ENCODE measurements at places on chromosomes 2 and 18. TPM values are rescaled to one million over a fixed set of nuclear protein-coding genes. Genes with fewer than 3 reads are reported as not detected.

DNA sequence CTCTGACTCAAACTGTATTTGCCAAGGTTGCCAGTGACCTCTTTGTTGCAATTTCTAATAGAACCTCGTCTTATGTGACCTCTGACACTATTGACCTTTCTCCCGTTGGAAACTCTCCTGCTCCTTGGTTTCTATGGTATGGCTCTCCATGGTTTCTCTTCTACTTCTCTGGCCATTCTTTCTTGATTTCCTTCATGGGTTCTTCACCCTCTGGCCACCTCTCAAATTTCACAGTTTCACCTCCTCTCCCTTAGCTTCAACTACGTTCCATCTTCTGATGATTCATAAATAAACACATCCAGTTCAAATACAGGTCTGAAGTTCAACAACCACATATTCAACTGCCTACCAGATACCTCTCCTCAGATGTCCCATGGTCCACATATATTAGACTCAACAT, 109.5 kb downstream of the CACNB4 start:
- no peak for DNase-seq
- H3K27me3 ChIP-seq = no peaks in the 10 kb centered on the region
- H3K4me1 ChIP-seq = no peaks in the 10 kb centered on the region
- no peak overlapping the region for H3K4me3 ChIP-seq
- H3K36me3 ChIP-seq = no peaks in the 10 kb centered on the region

Gene NYAP2
- total RNA-seq = 1.1 TPM

DNA sequence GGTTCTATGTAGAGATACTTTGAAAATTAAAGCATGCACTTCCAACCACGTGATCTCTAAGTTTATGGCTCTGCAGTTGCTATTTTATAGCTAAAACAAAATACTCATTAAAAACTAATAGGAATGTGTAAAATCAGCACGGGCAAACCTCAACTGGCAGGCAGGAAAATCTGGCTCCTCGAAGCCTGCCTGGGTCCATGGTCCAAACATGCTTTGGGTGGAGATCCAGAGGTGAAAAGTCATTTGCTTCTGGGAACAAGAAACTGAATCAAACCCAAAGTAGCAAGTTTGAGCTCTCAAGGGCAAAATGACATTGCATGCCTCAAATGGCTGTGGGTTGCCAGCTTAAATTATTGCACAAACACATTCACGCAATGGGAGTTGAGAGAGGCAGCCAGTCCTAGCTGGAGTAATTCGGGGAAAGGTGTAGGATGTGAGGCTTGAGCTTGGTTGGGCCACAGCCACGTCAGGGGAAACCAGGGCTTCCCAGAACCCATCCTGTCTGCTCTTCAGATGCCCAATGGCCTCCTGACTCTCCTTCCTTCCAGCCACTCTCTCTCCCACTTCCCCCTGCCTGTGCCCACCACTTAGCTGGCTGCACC, 75.2 kb upstream of the LCLAT1 start:
- no peaks in the 10 kb centered on the region for H3K27me3 ChIP-seq
- no peak overlapping the region for H3K27ac ChIP-seq
- DNase-seq = no peak
- no peak overlapping the region for H3K4me3 ChIP-seq

Gene FAM237A
- total RNA-seq = not detected

GRCh38 chr2:3079466-3079865, 298.2 kb downstream of the EIPR1 start:
- no peak for DNase-seq
- H3K27ac ChIP-seq = no peak overlapping the region
- H3K4me3 ChIP-seq = no peak overlapping the region
- H3K36me3 ChIP-seq = no peaks in the 10 kb centered on the region
- no peaks in the 10 kb centered on the region for H3K27me3 ChIP-seq
- H3K4me1 ChIP-seq = no peaks in the 10 kb centered on the region

DNA sequence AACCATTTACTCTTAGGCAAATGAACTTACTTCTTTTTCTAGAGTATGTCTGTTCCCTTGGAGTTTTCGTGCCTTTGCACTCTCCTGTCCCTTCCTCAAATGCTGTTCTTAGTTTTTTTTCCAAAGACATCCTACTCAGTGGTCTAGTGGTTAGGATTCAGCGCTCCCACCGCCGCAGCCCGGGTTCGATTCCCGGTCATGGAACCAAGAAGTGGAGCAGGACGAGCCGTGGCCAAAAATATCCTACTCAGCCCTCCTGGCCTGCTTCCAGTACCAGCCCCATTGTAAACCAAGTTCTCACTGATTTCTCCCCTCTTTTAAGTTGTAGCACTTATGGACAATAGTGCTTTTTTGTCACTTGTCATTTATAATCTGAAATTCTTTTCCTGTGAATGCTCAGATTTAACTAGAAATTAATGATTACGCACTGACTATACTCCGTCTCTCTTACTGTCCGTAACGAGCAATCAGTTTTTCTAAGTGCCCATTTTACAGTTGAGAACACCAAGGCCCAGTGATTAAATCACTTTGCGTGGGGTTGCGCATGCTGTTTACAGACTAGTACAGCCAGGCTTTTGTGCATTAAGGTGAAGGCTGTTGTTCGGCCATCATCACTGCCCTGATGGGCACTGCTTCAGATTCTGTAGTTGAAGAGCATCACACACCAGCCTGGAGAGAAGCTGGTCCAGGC, 17.9 kb downstream of the GREB1 start:
- H3K4me1 ChIP-seq = no peaks in the 10 kb centered on the region
- H3K36me3 ChIP-seq = no peaks in the 10 kb centered on the region
- no peak overlapping the region for H3K4me3 ChIP-seq
- no peak overlapping the region for H3K27ac ChIP-seq
- H3K27me3 ChIP-seq = peaks cover 17% of the 10 kb centered on the region
- DNase-seq = no peak

Gene RBM44
- 0.59 TPM for total RNA-seq

DNA sequence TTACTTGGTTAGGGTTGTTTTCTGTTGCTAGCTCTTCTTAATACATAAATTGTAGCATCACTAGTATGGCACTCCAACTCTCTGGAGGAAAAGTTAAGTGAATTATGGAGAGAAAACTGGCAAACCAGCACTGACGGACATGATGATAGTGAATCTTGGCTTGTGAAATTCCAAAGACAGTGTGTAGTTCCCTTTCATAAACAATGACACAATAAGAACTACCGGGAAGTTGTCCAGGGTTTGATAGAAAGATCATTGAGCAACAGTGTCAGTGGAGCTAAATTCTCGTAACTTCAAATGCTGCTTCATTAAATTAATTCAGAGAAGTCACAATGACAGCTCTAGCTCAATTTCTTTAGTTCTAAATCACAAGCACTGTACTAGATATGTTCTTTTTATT, 66.5 kb downstream of the RIT2 start:
- H3K4me1 ChIP-seq = no peaks in the 10 kb centered on the region
- DNase-seq = no peak
- no peak overlapping the region for H3K27ac ChIP-seq
- H3K36me3 ChIP-seq = no peaks in the 10 kb centered on the region
- no peaks in the 10 kb centered on the region for H3K27me3 ChIP-seq
- no peak overlapping the region for H3K4me3 ChIP-seq

Gene SP9
- not detected for total RNA-seq

Gene DARS1
- total RNA-seq = 50.0 TPM

Gene EFR3B
- total RNA-seq = 9.0 TPM

DNA sequence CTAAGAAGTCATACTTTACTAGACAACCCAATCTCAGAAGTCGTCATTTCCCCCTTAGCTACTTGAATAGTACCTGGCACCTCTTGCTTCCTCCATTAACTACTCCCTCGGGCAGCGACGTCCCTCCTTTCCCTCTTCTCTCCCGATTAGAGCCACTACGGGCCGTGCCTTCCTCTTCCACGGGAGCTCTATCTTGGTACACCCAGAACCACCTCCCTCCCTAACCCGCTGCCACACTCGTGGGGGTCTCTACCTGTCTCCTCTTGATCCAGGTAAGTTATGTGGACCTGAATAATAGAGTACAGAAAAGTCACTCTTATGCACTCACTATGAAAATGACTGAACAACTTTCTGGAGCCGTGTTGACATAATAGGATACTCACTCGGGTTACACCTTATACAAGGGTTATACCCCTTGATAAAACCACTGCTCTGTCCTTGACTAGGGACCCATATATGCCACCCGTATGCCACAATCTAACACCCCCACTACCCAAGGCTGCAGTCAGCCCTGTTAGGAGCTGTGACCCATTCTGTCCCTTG, 595 bp upstream of the HDHD2 start:
- peak overlapping the region; percentile 74 for H3K4me3 ChIP-seq
- H3K27ac ChIP-seq = peak overlapping the region; percentile 89
- no peaks in the 10 kb centered on the region for H3K27me3 ChIP-seq
- peaks cover 32% of the 10 kb centered on the region for H3K4me1 ChIP-seq

Gene KANSL1L
- total RNA-seq = 34.4 TPM

GRCh38 chr18:13382366-13382953, 163.9 kb downstream of the LDLRAD4 start:
- no peaks in the 10 kb centered on the region for H3K36me3 ChIP-seq
- H3K27me3 ChIP-seq = no peaks in the 10 kb centered on the region
- H3K4me3 ChIP-seq = peak overlapping the region; percentile 37
- H3K4me1 ChIP-seq = peaks cover 41% of the 10 kb centered on the region
- peak; percentile 66 for DNase-seq

GRCh38 chr2:25275575-25275965, 66.2 kb downstream of the DNMT3A start:
- no peaks in the 10 kb centered on the region for H3K27me3 ChIP-seq
- H3K4me3 ChIP-seq = no peak overlapping the region
- no peak for DNase-seq
- H3K4me1 ChIP-seq = peaks cover 69% of the 10 kb centered on the region
- H3K36me3 ChIP-seq = peaks cover 18% of the 10 kb centered on the region
- peak overlapping the region; percentile 78 for H3K27ac ChIP-seq

DNA sequence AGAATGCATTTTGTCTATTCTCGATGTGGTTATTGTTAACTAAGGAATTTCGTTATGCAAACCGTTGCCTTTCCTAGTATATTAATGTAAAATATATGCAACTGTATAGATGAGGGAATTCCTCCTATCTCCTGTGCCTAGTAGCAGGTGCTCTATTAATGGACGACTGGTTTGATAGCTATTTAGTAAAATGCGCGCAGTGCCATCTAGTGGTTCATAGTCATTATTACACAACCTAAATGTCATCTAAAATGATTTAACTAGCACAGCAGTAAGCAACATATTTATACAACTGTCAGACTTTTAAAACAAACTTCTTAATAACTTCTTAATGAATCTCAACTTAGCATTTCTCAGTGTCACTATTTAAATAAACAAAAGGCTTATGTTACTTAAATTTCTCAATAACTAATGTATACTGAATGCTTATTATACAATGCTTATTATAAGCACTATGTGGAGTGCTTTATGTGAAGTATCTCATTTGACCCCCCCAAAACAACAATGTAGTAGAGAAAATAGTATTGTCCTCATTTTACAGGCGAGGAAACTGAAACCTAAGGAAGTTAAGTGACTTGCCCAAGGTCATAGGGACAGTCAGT, 77.9 kb downstream of the DTNA start:
- H3K27me3 ChIP-seq = no peaks in the 10 kb centered on the region
- no peak overlapping the region for H3K4me3 ChIP-seq
- no peaks in the 10 kb centered on the region for H3K36me3 ChIP-seq
- H3K27ac ChIP-seq = no peak overlapping the region

DNA sequence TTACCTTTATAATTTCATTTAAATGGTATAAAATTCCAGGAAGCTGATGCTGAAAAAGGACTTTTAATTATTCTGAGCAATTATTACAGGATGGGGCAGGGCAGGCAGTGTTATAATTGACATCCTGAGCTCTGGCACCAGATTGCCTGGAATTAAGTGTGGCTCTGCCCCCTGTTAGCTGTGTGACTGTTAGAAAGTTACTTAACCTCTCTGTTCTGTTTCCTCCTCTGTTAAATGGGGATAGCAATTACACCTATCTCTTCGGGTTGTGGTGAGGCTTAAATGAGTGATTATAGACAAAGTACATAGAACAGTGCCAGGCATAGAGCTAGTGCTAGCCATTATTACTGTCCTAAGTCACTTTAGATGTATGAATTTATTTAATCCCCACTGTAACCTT, 327.3 kb downstream of the SMAD2 start:
- H3K27ac ChIP-seq = no peak overlapping the region
- H3K27me3 ChIP-seq = no peaks in the 10 kb centered on the region
- no peaks in the 10 kb centered on the region for H3K4me1 ChIP-seq

DNA sequence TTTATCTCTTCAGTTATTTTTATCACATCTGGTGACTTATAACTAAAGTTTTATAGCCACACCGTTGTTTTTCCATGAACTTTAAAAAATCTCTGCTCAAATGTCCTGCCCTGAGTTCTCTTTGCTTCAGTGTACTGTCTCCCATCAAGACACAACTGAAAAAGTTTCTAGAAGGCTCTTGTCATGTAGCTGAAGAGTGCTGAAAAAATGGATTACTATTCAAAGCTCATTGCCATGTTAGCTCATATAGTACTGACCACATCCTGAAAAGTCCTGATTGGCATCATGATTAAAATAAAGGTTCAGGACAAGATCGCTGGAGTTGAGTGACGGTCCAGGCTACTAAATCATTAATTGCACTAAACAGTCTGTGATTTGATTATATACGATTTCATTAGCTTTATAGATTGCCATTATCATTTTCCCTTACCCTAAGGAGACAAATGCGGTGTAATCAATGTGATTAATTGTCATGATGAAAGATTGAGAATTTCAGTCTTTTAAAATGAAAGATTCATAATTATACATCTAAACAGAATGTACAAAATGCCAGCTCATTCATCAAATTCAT, 62.2 kb downstream of the MFSD6 start:
- no peaks in the 10 kb centered on the region for H3K27me3 ChIP-seq
- peaks cover 44% of the 10 kb centered on the region for H3K4me1 ChIP-seq
- H3K4me3 ChIP-seq = no peak overlapping the region
- DNase-seq = no peak

Gene CRYBA2
- total RNA-seq = not detected

GRCh38 chr2:202064881-202065230, 8.2 kb upstream of the KIAA2012 start:
- no peaks in the 10 kb centered on the region for H3K36me3 ChIP-seq
- H3K27me3 ChIP-seq = no peaks in the 10 kb centered on the region
- no peak overlapping the region for H3K4me3 ChIP-seq
- no peak overlapping the region for H3K27ac ChIP-seq
- no peak for DNase-seq
- peaks cover 11% of the 10 kb centered on the region for H3K4me1 ChIP-seq

GRCh38 chr2:169676357-169676756, 17.8 kb downstream of the CFAP210 start:
- no peak overlapping the region for H3K4me3 ChIP-seq
- no peak overlapping the region for H3K27ac ChIP-seq
- no peaks in the 10 kb centered on the region for H3K4me1 ChIP-seq
- no peaks in the 10 kb centered on the region for H3K27me3 ChIP-seq
- DNase-seq = no peak
- H3K36me3 ChIP-seq = no peaks in the 10 kb centered on the region

Gene APOB
- total RNA-seq = 0.53 TPM

Gene C2orf80
- total RNA-seq = not detected

DNA sequence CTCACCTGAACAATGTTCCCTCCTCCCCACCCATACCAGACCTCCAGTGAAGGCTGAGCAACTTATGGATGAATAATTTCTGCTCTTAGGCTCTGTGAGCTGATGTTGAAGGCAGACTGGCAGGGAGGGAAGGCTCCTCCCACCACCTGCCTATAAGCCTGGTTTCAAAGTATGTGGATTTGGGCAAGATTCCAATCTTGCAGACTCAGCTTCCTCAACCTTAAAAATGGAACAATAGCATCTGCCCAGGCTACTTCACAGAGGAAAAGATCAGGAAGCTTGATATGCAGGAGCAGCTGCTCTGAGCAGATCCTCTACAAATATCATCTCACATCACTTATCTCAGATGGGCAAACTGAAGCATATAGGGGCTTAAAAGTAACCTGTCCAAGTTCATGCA, 112.2 kb downstream of the ZFP36L2 start:
- H3K4me3 ChIP-seq = no peak overlapping the region
- no peaks in the 10 kb centered on the region for H3K36me3 ChIP-seq
- no peak for DNase-seq
- H3K27me3 ChIP-seq = no peaks in the 10 kb centered on the region
- no peak overlapping the region for H3K27ac ChIP-seq
- peaks cover 26% of the 10 kb centered on the region for H3K4me1 ChIP-seq

Gene MAB21L4
- total RNA-seq = 17.0 TPM

Data from lower lobe of right lung (tissue), 2 donors.